ENCODE measurements at places on chromosomes 12 and 14. TPM values are rescaled to one million over a fixed set of nuclear protein-coding genes. Genes with fewer than 3 reads are reported as not detected.
A peak's percentile ranks its signal among the peaks of the same experiment; 100 is the strongest.

GRCh38 chr14:74008843-74009499 lies 10.1 kb downstream of the ENTPD5 start:
- H3K36me3 ChIP-seq, result peaks cover 4% of the 10 kb centered on the region
- H3K27me3 ChIP-seq, result no peaks in the 10 kb centered on the region
- no peaks in the 10 kb centered on the region for H3K4me1 ChIP-seq
- H3K27ac ChIP-seq, result no peak overlapping the region
- DNase-seq, result no peak

DNA sequence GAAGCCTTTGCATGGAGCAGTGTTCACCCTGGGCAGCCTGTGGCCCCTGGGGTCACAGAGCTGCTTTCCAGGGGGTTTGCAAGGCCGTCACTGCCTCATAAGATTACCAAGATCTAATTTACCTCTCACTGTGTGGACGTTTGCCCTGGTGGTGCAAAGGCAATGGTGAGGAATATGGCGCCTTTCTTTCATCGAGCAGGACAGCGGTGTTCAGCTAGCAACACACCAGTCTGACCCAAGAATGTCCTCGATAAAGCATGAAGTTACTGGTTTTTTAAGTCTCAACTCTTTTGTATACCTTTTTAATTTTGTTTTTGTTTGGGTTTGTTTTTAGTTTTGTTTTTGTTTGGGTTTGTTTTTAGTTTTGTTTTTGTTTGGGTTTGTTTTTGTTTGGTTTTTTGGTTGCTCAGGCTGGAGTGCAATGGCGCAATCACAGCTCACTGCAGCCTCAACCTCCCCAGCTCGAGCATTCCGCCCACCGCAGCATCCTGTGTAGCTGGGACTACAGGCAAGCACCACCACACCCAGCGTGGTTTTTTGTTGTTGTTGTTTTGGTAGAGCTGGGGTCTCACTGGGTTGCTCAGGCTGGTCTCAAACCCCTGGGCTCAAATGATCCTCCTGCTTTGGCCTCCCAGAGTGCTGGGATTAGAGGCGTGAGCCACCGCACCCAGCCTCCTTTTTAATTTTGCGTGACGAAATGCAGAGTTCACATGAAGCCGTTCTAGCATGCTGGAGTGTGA lies 57.9 kb downstream of the PPP2R5C start:
- peak; percentile 80 for DNase-seq
- peaks cover 87% of the 10 kb centered on the region for H3K4me1 ChIP-seq
- H3K4me3 ChIP-seq, result peak overlapping the region; percentile 74
- peak overlapping the region; percentile 97 for H3K27ac ChIP-seq

DNA sequence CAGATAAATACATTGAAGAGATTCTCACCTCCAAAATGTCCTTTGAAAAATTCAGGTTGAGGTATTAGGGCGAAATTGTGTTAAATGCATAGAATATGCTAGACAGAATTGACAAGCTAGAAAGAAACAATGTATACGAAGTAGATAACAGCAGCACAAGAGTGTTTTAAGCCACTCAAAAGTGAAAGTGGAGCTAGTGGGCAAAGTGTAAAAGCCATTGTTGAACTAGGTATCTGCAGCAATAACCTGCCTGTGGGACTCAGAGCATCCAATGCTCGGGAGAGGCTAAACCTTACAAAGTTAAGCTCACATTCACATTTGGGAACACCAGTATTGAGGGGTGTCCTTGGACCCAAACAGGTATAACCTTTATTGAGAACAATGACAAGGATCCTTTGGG lies 180.6 kb upstream of the TMPO start:
- H3K27ac ChIP-seq, result no peak overlapping the region
- H3K27me3 ChIP-seq, result peaks cover 17% of the 10 kb centered on the region
- H3K36me3 ChIP-seq, result no peaks in the 10 kb centered on the region
- no peak overlapping the region for H3K4me3 ChIP-seq

DNA sequence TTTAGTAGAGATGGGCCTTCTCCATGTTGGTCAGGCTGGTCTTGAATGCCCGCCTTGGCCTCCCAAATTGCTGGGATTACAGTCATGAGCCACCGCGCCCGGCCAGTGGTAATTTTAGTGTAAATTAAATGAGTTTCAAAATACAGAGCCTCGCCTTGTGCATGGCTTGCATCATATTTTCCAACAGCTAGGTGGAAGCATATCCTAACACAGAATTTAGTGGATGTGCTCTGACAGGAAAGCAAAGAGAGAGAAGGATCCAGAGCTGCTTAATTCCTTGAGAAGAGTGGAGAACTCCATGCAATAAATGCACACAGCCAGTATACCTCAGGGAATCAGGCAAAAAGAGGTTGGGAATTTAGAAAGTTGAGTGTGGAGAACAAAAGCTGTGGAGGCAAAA lies 2.5 kb downstream of the OR6C2 start:
- no peaks in the 10 kb centered on the region for H3K36me3 ChIP-seq
- H3K27me3 ChIP-seq, result peaks cover 9% of the 10 kb centered on the region
- no peak overlapping the region for H3K4me3 ChIP-seq

GRCh38 chr12:132302466-132303358 lies 26.7 kb downstream of the GALNT9 start:
- no peak overlapping the region for H3K4me3 ChIP-seq
- H3K36me3 ChIP-seq, result no peaks in the 10 kb centered on the region
- H3K27me3 ChIP-seq, result peaks cover 6% of the 10 kb centered on the region

HSPB8 gene
- total RNA-seq, result not detected

MTHFD1 gene
- total RNA-seq, result 222 TPM

ABCC9 gene
- total RNA-seq, result not detected

GRIP1 gene
- 0.53 TPM for total RNA-seq
